ENCODE measurements at places on chromosomes 6 and 20. TPM values are rescaled to one million over a fixed set of nuclear protein-coding genes. Genes with fewer than 3 reads are reported as not detected.

GRCh38 chr6:85157311-85157710, 292.6 kb upstream of the NT5E start:
- no peaks in the 10 kb centered on the region for H3K36me3 ChIP-seq
- H3K4me3 ChIP-seq, result no peak overlapping the region
- no peak overlapping the region for H3K27ac ChIP-seq
- H3K27me3 ChIP-seq, result no peaks in the 10 kb centered on the region
- H3K4me1 ChIP-seq, result no peaks in the 10 kb centered on the region

DNA sequence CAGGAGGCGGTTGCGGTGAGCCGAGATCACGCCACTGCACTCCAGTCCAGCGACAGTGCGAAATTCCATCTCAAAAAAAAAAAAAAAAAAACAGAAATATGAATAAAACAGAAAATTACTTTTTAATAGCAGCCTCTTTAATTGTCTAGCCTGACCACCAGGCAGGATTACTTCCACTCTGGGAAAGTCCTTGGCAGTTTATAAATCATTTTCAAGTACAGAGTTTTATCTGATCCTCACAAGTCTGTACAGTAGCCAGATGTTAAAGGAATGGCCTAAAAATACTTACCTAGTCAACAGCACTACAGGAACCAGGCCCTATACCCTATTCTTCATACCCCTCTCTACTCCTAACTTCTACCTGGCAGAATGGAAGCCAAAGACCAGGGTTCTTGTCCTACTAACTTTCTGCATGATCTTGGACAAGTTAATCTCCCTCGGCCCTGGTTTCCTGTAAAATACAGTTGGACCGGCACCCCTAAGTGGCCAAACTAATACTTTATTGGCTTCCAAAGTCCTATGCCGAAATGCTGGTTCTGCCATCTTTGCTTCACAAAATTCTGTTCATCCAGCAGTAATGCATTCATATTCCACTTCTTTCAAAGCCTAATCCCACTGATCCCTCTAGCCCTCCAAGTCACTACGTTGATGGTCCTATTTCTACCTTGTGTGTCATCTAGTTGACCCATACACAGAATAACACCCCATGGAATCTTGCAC, 1.9 kb downstream of the EIF2S2 start:
- no peaks in the 10 kb centered on the region for H3K27me3 ChIP-seq
- peaks cover 58% of the 10 kb centered on the region for H3K4me1 ChIP-seq
- H3K36me3 ChIP-seq, result peaks cover 46% of the 10 kb centered on the region
- peak overlapping the region; percentile 98 for H3K27ac ChIP-seq
- DNase-seq, result no peak
- peak overlapping the region; percentile 95 for H3K4me3 ChIP-seq

- H3K27ac ChIP-seq, result no peak overlapping the region
- H3K27me3 ChIP-seq, result peaks cover 10% of the 10 kb centered on the region
- H3K4me3 ChIP-seq, result no peak overlapping the region
- no peaks in the 10 kb centered on the region for H3K4me1 ChIP-seq
Measured at GRCh38 chr20:47093320-47093966, 198.8 kb downstream of the EYA2 start.

- H3K27me3 ChIP-seq, result peaks cover 2% of the 10 kb centered on the region
- H3K27ac ChIP-seq, result no peak overlapping the region
- DNase-seq, result no peak
- no peaks in the 10 kb centered on the region for H3K36me3 ChIP-seq
- H3K4me3 ChIP-seq, result no peak overlapping the region
Measured at GRCh38 chr6:106070636-106071035, 15.5 kb upstream of the PRDM1 start.

GRCh38 chr6:159152782-159153181, 16.4 kb upstream of the FNDC1 start:
- H3K36me3 ChIP-seq, result peaks cover 3% of the 10 kb centered on the region
- H3K4me3 ChIP-seq, result no peak overlapping the region
- peaks cover 2% of the 10 kb centered on the region for H3K4me1 ChIP-seq
- H3K27me3 ChIP-seq, result peaks cover 30% of the 10 kb centered on the region
- no peak for DNase-seq

- peaks cover 7% of the 10 kb centered on the region for H3K36me3 ChIP-seq
- H3K4me1 ChIP-seq, result peaks cover 25% of the 10 kb centered on the region
- peak within 1 kb of the TSS; percentile 97 for H3K27ac ChIP-seq
- peak within 1 kb of the TSS; percentile 84 for H3K4me3 ChIP-seq
- DNase-seq, result peak; percentile 96
Measured at GRCh38 chr20:35454881-35455609, at the start of gene CEP250. CEP250 (plus strand) TSS chr20:35455598; CDS start chr20:35462368, 6,770 bp downstream.

- no peak overlapping the region for H3K27ac ChIP-seq
- no peak overlapping the region for H3K4me3 ChIP-seq
- no peak for DNase-seq
- peaks cover 3% of the 10 kb centered on the region for H3K36me3 ChIP-seq
Measured at GRCh38 chr6:168014428-168014827, 17.0 kb downstream of the KIF25 start.

DNA sequence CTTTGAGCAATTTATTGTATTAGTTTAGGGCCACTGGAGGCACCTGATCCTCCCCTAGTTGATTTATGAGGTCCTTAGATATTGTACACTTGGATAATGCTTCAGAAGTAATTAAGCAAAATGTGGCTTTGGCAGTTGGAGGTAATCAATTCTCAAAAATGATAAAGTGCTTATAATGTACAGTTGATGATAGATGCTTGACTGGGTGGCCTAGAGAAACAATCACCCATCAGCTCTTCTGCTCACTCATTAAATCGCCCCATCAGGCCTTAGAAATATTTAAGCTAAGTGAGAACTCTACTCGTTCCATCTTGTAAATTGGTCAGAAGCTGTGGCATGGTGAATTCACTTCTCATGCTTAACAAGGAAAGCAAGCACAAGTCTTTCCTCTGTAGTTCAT, 349.9 kb downstream of the SAMD5 start:
- no peaks in the 10 kb centered on the region for H3K36me3 ChIP-seq
- DNase-seq, result no peak
- H3K27ac ChIP-seq, result no peak overlapping the region
- H3K27me3 ChIP-seq, result no peaks in the 10 kb centered on the region
- no peaks in the 10 kb centered on the region for H3K4me1 ChIP-seq
- no peak overlapping the region for H3K4me3 ChIP-seq

DNA sequence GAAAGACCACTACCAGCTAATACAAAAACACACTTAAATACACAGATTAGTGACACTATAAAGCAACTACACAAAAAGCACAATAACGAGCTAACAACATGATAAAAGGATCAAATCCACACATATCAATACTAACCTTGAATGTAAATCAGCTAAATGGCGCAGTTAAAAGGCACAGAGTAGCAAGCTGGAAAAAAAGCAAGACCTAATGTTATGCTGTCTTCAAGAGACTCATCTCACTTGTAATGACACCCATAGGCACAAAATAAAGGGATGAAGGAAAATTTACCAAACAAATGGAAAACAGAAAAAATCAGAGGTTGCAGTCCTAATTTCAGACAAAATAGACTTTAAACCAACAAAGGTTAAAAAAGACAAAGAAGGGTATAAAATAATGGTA, 86.3 kb downstream of the NUS1 start:
- no peak overlapping the region for H3K27ac ChIP-seq
- H3K4me3 ChIP-seq, result no peak overlapping the region
- no peak for DNase-seq
- H3K4me1 ChIP-seq, result no peaks in the 10 kb centered on the region

GRCh38 chr6:33082702-33083101, 6.9 kb downstream of the HLA-DPB1 start:
- no peaks in the 10 kb centered on the region for H3K27me3 ChIP-seq
- no peak for DNase-seq
- peaks cover 46% of the 10 kb centered on the region for H3K36me3 ChIP-seq
- peak overlapping the region; percentile 8 for H3K27ac ChIP-seq

Gene RAE1
- total RNA-seq, result 37.5 TPM

Gene HSPA12B
- total RNA-seq, result not detected

Gene TTI1
- total RNA-seq, result 34.7 TPM

Gene LGSN
- 0.18 TPM for total RNA-seq

Gene CRISP1
- not detected for total RNA-seq
